DMS79 treated with DMSO at 0.1 percent for 48 hours (cell line): ENCODE measurements at places on chromosomes 3 and 15.
A peak's percentile ranks its signal among the peaks of the same experiment; 100 is the strongest.

DNA sequence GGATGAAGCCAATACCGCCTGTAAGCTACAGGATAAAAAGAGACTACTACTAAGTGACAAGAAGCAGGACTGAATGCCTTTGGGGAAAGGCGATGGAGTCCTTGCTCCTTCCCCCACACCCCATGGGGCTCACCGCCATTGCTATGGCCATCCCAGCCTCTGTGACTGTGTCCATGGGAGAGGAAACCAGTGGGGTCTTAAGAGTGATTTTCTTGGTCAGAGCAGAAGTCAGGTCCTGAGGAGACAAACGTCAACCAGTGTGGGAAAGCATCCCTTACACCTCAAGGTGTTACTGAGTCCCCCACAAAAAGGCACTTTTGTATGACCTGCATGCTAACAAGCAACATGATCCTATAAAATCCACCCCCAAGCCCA, 913 bp downstream of the IMPDH2 start:
- DNase-seq = no peak

GRCh38 chr3:168165390-168166269, 69.9 kb upstream of the GOLIM4 start:
- DNase-seq = peak; percentile 43

- no peak for DNase-seq
Measured at GRCh38 chr3:175307642-175308041, 448.5 kb downstream of the NAALADL2 start.

GRCh38 chr3:880371-880770, 212.5 kb upstream of the CNTN6 start:
- no peak for DNase-seq

- no peak for DNase-seq
Measured at GRCh38 chr3:100072326-100073048, 41.8 kb downstream of the FILIP1L start.

GRCh38 chr3:172516318-172517214, 6.7 kb downstream of the TNFSF10 start:
- DNase-seq = no peak

- DNase-seq = no peak
Measured at GRCh38 chr3:184786280-184786941, 25.6 kb upstream of the VPS8 start.

GRCh38 chr3:13111173-13111872, 38.1 kb upstream of the IQSEC1 start:
- DNase-seq = no peak

DNA sequence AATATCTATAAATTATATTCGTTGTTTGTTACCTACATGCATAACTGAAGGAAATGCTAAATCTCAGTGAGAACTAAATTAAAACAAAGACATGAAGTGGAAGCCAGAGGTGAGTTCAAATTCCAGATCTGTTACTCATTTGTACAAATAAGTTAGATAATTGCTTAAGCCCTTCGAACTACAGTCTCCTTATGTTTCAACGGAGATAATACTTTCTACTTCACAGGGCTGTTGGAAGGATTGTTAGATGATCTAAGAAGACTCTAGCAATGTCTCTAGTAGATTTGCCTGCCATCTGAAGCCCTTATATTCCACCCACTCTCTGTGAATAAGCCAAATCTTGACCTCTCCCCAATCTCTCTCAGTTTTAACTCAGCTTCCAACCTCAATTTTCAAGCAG, 125.8 kb downstream of the P2RY1 start:
- no peak for DNase-seq

- DNase-seq = no peak
Measured at GRCh38 chr3:30918761-30919160, 24.3 kb upstream of the GADL1 start.

GRCh38 chr3:186633481-186633880, 6.7 kb upstream of the FETUB start:
- no peak for DNase-seq

- no peak for DNase-seq
Measured at GRCh38 chr15:33008284-33008995, 186.1 kb downstream of the FMN1 start.

DNA sequence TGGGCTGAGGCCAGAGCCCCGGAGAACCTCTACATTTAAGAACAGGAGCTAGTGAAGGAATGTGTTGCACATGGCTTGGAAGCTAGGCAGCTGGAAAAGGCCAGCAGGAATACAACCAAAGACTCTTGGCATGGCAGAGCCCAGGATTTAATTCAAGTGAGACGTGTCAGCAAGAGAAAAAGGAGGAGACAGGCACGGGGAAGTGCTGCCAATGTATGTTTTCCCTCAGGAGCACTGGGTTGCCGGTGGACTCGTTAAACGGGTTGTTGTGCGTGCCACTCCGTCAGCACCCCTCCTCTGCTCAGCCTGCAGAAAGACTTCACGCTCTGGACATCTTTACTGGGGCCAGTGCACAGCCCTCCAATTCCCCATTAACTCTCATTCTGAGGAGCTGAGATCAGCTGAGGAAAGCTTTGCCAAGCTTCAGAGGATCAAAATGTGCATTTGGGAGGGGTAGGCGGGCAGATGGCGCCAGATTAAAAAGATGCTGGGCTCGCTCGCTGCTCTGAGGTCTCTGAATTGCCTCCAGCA, 103.7 kb downstream of the PDZRN3 start:
- no peak for DNase-seq
